Cerebellar nuclear complex (tissue), 1 donor: ENCODE measurements at places on chromosomes 6 and 20.

- DNase-seq, result no peak
Observed at GRCh38 chr6:161186173-161186769, 87.6 kb downstream of the AGPAT4 start.

DNA sequence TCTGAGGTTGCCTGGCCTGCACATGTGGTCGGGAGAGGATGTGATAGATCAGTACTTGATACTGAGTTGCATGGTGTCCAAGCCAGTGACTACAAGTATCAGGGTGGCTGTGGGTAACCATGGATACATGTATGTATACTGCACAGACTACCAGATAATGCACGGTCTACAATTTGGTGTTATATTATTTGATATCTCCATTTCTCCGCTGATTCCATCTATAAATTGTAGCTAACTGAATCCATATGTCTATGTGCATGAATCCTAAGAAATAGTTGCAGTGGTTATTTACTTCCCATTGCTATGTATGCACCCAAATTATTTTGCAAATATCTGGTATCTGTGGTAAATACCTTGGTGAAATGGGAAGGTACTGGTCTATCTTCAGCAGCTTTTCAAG lies 83.8 kb upstream of the KIF25 start:
- no peak for DNase-seq

DNA sequence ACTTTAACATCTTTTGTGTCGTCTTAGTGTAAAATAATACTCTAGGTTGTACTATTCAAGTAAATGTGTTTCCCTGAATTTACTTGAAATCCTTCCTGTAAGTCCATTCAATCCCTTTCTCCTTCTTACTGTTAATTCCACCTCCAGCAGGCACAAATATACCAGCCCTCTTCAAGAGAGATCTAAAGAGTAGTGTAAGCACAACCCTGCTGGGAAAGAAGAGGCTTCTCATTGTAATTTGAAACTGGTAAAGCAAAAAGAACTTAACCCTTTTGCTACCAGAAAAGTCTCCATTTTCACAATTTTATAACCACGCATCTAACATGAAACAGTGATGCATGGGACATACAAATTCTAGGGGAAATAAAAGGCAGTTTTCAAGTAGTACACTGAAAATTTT lies at the start of gene BMP5:
TSS of gene BMP5 (minus strand) at position 191 of the 400 bp plus-strand sequence. CDS start 725 bp downstream, outside the sequence.
- no peak for DNase-seq

- DNase-seq, result no peak
Observed at GRCh38 chr20:50115041-50115512, 2.1 kb upstream of the UBE2V1 start.

GRCh38 chr20:63269724-63270123 lies 2.9 kb upstream of the ARFGAP1 start:
- no peak for DNase-seq

DNA sequence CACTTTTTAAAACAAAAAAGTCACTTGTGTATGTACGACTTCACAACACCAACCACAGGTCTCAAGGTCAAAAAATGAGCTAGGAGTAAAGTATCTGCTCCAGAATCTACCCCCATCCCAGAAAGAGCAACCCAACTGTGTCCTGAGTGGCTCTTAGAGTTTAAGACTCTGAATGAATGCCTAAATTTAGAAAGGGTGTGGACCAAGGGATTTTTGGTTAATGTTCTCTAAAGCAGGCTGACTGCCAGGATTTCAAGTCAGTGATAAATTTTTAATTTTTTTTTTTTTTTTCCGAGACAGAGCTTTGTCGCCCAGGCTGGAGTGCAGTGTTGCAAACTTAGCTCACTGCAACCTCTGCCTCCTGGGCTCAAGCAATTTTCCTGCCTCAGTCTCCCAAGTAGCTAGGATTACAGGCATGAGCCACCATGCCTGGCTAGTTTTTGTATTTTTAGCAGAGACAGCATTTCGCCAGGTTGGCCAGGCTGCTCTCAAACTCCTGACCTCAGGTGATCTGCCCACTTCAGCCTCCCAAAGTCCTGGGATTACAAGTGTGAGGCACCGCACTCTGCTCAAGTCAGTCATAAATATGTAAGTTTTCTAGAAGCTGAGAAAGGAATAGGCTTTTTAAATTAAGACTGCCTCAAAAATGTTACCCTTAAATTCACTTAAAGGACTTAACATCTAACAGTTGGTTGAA lies 20.2 kb downstream of the STAU1 start:
- no peak for DNase-seq

DNA sequence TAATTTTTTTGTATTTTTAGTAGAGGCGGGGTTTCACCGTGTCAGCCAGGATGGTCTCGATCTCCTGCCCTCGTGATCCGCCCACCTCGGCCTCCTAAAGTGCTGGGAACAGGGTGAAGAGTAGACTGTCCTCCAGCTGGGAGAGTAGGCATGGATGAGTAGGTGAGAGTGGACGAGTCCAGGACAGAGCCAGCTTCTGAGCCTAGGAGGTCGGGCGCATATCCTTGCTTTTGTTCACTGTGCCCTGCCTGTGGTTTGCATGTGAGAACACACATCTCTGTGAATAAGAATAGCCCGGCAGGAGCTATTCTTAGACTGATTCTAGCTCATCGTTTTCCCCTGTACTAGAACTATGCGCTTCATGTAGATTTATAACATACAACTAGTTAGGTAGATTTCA lies 78.3 kb downstream of the RPP40 start:
- no peak for DNase-seq

DNA sequence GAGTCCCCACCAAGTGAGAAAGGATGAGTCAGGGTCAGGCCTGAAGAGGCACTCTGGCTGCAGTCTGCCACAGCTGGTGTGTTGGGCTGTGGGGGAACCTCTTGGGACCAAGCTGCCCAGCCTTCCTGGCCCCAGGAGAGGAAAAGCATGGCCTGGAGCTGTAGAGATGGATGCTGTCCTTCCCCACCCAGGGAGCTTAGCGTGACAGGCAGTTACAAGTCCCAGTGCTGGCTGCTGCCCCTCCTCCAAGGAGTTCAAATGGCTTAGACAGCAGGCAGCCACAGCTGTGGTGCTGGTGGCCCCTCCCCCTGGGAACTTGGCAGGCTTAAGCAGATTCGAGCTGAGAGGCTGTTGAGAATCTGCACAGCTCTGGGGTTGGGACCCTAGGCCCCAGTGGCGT lies 253.2 kb downstream of the PLCB1 start:
- DNase-seq, result no peak

DNA sequence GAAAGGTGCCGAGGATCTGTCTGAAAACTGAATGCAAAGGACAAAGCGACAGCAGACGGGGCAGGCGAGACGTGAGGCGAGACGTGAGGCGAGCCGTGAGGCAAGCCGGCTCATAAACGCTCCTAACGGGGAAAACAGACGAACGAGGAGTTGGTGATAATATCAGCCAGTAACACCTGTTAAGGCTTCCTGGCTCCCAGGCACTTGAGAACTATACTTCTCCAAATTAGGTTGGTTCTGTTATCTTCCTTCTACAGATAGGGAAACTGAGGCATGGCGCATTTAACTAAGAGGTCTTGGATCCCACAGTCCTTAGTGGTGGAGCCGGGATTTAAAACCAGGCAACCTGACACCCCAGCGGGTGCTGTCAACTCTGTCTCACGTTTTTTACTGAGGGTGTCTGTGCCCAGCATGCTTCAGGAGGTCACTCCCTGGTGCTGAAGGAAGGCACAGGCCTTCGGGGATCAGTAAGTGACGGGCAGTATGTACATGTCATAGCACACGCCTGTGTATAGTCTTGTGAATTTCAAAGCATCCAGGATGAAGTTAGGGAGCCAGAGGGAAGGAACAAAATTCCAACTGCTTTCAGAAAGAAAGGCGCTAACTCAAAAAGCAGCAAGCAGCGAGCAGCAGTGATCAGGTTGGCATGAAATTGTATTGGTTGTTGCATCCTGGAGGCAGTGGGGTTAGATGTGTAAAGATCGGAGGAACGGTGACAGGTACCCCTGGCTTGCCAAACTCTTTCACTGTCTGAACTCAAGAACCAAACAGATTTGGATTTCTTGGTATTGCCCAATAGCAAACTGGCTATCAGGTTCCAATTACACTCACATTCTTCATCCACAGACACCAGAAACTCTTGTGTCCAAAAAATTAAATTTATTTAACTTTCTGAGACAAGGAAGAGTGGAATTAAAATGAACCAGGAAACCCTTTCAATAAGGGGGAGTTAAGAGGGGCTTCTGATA lies 318.7 kb downstream of the THBS2 start:
- DNase-seq, result no peak

DNA sequence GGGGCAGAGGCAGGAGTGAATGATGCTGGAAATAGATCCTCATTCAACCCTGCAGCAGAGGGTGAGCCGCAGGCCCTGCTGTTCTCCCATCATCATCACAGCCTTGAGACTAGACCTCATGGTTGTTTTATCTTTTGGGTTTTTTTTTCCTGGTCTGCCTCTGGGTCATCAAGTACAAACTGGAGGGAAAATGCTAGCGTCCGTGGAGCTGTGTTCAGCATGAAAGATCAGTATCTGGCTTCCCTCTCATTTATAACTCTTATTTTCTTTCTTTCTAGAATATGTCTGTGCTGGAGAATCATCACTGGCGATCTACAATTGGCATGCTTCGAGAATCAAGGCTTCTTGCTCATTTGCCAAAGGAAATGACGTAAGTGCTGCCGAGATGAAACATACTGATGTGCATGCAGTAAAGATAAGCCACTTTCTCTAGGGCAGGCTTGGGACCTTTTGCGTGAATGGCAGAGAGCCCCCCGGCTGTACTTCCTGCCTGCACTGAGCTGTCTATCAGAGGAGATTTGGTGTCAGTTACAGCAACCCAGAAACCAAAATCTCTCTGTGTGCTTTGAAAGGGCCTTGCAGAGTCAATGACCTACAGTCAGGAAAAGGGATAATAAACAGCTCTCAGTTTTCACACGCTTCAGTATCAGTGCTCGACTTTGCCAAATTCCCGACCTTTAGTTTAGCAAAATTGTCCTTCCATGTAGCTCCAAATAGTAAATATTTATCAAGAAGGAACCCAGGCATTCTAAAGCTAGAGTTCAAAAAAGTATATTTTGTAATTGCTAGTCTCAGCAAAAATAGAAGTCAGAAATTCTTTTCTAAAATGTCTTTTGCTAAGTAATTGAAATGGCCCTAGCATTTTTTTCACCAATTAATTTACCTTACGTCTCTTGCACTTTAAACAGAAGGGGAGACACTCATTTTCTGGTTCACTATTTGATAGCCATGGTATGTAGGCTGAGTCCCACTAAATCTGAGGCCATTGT lies 76.3 kb downstream of the MTFR2 start:
- DNase-seq, result no peak

DNA sequence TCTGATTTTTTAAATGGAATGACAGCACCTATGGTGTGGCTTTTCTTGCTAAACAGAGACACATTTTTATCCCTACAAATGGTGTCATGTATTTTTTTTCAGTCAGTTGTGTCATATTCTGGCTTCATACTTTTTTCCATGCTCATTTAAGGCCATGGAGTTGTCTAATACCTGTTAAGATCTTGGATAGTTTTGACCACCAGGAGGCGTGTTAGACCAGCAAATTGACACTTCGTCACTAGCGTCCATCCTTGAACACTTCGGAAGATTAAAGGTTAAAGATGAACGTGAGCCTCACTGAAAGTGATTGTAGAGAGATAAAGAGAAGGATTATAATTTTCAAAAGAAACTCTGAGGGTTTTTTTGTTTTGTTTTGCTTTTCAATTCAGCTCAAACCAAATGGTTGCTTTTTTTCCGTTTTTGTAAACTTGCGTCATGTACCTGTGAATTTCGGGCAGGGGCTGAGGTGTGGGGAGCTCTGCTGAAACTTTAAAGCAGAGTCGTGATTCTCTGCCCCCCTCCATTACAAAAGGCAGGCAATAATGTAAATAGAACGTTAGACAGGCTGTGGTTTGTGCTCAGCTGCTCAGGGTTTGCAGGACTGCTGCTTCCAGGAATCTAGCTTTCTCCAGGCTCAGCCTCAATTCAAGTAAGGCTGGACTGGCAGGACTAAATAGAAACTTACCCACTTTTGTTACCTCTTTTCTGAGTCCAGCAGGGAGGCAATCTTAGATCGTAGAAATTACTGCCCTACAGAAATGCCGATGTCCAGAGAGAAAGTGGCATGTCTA lies 245.1 kb downstream of the FOXA2 start:
- no peak for DNase-seq

DNA sequence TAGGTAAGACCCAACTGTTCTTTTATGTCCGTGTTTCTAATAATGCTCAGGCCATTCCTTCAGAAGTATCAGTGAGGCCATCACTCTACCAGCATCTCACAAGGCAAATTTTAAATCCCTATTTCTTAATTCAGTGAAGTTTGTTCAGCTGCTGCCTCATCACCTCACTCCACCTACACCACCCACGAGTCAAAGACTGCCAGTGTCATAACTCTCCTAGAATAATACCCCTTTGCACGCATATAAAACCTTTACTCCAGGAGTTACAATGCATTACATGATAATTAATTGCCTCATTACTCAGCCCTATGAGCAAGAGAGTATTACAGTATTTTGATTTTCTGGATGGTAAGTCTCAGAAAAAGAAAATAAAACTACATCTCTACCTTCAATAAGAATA lies 793.6 kb downstream of the TFAP2A start:
- no peak for DNase-seq

- DNase-seq, result no peak
Observed at GRCh38 chr20:4369798-4370124, 351.9 kb upstream of the PRND start.

- no peak for DNase-seq
Observed at GRCh38 chr6:67898875-67899274, 736.2 kb upstream of the ADGRB3 start.

- no peak for DNase-seq
Observed at GRCh38 chr6:53014063-53014462, 19.0 kb upstream of the GSTA4 start.

DNA sequence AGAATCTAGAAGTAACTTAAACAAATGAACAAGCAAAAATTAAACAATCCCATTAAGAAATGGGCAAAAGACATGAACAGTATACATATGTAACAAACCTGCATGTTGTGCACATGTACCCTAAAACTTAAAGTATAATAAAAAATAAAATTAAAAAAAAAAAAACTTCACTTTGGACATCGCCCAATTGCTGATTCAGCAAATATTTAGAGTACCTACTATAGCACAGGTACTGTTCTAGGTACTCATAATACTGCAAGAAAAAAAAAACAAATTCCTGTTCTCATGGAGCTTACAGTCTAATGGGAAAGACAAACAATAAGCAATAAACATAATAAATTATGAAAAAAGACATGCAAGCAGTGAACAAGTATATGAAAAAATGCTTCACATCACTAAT lies 501.5 kb upstream of the HS3ST5 start:
- no peak for DNase-seq

DNA sequence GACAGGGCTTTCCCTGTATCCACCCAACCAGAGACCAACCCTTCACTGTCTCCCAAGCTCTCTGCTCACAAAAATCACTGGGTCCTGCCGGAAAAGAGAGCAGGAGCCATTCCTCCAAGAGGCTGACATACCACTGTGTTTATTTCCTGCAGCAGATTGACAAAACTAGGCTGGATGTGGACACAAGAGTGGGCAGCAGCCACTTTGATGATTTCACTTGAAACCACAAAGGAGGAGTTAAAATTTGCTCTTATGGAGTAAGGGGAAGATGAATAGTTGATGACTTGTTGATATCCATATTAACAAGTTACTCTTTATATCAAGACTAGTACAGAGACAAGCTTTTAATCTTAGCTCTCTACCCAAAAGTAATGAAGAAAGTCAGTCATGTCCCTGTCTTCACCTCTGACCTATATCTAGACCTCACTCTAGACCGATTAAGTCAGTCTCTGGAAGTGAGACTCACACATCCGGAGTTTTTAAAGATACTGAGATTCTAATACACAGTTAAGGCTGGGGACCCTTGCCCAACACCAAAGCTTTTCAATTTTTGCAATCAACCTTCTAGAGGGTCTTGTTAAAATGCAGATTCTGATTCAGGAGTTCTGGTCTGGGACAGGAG lies 73.8 kb downstream of the SCML4 start:
- DNase-seq, result no peak
